ENCODE measurements at places on chromosomes 13 and 19. TPM values are rescaled to one million over a fixed set of nuclear protein-coding genes. Genes with fewer than 3 reads are reported as not detected.

Gene ALG5
- 32.2 TPM for total RNA-seq

Gene CABP5
- not detected for total RNA-seq

DNA sequence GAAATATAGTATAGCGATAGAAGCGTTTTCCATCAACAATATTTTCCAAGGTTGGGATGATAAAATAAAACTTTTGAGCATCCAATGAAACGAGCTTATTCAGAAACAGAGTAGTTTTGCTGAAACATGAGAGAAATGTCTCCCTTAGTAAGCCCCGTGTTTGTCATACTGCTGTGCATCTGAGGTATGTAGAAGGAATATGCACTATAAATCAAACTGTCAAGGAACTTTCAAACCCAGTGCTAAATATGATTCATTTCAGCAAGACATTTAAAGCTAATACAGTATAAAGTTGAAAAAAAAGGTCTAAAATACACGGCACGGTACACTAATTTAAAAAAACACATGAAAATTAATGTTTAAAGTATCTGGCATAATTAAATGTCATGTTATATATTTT lies 546.2 kb downstream of the SLITRK5 start:
- no peak for DNase-seq

- no peak for DNase-seq
These were observed 1002.4 kb upstream of the PCDH9 start for GRCh38 chr13:68232351-68233130.

DNA sequence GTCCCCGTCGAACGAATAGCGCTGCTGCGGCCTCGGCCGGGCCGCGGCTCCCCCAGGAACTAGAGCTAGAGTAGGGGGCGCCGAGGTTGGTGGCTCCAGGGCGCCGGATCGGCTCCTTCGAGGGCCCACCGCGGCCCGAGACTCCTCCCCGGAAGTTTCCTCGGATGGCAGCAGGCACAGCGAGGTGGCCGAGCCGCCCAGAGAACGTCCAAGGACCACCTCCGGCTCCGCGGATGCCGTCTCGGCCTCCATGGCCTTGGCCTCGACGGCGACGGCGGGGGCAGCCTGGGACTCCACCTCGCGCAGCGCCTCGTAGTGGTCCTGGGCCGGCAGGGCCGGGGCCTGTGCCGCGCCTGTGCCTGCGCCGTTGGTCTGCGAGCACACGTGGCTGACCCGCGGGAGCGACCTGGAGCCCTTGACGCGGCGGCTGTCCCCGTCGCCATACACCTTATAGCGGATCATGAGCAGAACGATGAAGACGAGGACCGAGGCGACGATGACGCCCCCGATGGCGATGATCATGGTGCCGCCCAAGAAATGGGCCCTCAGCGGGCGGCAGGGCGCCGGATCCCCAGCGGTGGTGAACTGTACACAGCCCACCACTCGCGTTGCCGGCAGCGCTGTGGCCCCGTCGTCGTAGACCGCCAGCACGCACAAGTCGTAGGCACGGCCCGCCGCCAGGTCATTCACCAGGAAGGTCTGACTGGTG lies 11.8 kb downstream of the IFNL1 start:
- no peak for DNase-seq

DNA sequence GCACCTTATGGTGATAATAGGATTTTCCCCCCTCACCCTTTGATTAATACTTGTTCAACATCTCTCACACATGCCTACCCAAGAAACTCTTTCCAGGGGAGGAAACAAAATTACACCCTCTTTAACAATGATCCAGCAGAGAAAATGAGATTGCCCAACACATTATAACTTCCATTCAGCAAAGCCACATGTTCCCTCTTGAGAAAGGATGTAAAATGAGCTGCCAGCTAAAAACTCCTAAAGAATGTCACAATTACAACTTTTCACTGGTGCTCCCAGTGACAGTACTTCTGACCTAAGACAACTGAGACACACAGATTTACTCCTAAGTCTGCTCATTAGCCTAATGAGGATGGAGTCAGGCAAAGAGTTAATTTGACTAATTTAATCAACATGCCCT lies 621.4 kb downstream of the DIAPH3 start:
- no peak for DNase-seq

Data from HCT116 (cell line).